ENCODE measurements at places on chromosomes 2 and 18. TPM values are rescaled to one million over a fixed set of nuclear protein-coding genes. Genes with fewer than 3 reads are reported as not detected.

TUBA3E gene
- polyA plus RNA-seq = not detected

SLC19A3 gene
- not detected for polyA plus RNA-seq

ZNF804A gene
- polyA plus RNA-seq = not detected

SLC11A1 gene
- polyA plus RNA-seq = 0.73 TPM

TFCP2L1 gene
- not detected for polyA plus RNA-seq

TNS1 gene
- not detected for polyA plus RNA-seq

FAM161A gene
- 1.8 TPM for polyA plus RNA-seq

TUBA4B gene
- not detected for polyA plus RNA-seq

TYMS gene
- 0.19 TPM for polyA plus RNA-seq

IKZF2 gene
- polyA plus RNA-seq = 0.85 TPM

LCT gene
- polyA plus RNA-seq = not detected

SNTG2 gene
- 0.94 TPM for polyA plus RNA-seq

GREB1 gene
- polyA plus RNA-seq = 0.13 TPM

TRAPPC8 gene
- 18.6 TPM for polyA plus RNA-seq

CXCR1 gene
- polyA plus RNA-seq = not detected

RNF125 gene
- polyA plus RNA-seq = 62.1 TPM

REG3A gene
- not detected for polyA plus RNA-seq

ACMSD gene
- polyA plus RNA-seq = not detected

PROC gene
- polyA plus RNA-seq = not detected

SERPINB12 gene
- polyA plus RNA-seq = not detected

LINC00305 gene
- not detected for polyA plus RNA-seq

NDC80 gene
- polyA plus RNA-seq = 1.7 TPM

All from naive thymus-derived CD8-positive, alpha-beta T cell (primary cell).